ENCODE measurements at places on chromosomes 1 and 21. TPM values are rescaled to one million over a fixed set of nuclear protein-coding genes. Genes with fewer than 3 reads are reported as not detected.

The CA6 gene
- not detected for total RNA-seq

The SPRR2E gene
- total RNA-seq = not detected

The AIRE gene
- total RNA-seq = not detected

The ZMYND12 gene
- not detected for total RNA-seq

The IL19 gene
- total RNA-seq = not detected

The LAMC2 gene
- 2.3 TPM for total RNA-seq

The PTCH2 gene
- under 0.01 TPM for total RNA-seq

The PRDM16 gene
- total RNA-seq = not detected

The PLPP3 gene
- 46.4 TPM for total RNA-seq

The MAP10 gene
- total RNA-seq = 1.1 TPM

DNA sequence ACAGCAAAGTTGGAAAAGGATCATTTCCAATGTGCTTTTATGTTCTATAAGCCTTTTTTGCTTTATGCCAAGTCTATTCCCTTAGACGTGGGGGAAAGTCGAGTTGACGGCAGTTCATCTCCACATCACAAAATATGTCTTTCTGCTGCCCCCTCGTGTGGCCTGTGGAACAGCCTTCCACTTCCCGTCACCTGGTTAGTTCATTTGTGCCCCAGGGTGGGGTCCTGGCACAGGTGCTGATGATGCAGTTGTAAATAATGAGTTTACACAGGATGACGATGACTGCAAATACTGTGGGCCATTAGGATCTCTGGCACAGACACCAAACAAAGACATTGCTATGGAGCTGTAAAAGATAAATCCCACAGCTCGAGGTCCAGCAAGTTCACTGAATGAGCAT is 10.0 kb upstream of the OTUD3 start:
- no peak for DNase-seq

GRCh38 chr1:183909672-183910071 is 104.8 kb downstream of the RGL1 start:
- DNase-seq = no peak

DNA sequence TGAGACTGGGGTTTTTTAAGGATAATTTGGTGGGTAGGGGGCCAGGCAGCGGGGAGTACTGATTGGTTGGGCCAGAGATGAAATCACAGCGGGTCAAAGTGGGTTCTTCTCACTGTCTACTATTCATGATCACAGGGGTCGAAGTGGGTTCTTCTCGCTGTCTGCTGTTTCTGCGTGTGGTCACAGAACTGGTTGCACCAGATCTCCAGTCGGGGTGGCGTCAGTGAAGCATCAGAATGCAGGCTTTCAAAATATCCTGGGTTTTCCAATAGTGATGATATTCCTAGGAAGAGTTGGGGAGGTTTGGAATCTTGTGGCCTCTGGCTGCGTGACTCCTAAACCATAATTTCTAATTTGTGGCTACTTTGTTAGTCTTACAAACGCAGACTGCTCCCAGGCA is 45.1 kb downstream of the TRPM2 start:
- no peak for DNase-seq

- no peak for DNase-seq
Observed at GRCh38 chr1:10778640-10779039, 17.8 kb downstream of the CASZ1 start.

DNA sequence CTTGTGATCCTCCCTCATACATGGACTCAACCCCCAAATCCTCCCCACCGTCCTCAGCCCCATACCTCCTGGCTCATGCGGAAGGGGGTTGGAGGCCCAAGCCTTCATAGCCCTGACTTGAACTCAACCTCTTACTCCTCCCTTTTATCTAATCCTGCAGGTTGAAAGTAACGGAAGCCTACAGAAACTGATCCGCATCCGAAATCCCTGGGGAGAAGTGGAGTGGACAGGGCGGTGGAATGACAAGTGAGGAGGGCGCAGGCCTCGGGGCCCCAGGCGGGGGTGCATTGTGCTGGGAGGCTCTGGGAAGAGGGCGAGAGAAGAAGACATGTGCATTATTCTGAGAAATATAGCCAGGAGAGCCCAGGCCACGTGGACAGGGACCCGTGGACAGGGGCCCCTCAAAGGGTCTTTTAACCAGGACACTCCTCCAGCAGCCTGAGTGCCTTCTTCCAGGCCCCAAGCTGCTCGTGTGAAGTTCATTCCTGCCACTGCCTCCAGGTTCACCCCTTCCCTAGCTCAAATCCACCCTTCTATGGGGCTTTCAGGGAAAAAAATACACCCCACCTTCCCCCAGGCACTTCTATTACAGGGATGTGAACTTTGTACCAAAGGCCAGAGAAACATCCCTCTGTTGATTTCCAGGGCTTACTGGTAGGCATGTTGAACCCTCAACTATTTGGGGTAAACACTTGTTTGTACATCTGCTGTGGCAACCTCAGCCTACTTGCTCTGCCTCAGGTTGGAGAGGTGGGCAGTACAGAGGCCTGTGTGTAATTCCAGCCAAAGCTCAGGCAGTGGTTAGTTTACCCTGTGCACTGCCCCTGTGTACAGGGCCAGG is 38.6 kb downstream of the CAPN2 start:
- no peak for DNase-seq

DNA sequence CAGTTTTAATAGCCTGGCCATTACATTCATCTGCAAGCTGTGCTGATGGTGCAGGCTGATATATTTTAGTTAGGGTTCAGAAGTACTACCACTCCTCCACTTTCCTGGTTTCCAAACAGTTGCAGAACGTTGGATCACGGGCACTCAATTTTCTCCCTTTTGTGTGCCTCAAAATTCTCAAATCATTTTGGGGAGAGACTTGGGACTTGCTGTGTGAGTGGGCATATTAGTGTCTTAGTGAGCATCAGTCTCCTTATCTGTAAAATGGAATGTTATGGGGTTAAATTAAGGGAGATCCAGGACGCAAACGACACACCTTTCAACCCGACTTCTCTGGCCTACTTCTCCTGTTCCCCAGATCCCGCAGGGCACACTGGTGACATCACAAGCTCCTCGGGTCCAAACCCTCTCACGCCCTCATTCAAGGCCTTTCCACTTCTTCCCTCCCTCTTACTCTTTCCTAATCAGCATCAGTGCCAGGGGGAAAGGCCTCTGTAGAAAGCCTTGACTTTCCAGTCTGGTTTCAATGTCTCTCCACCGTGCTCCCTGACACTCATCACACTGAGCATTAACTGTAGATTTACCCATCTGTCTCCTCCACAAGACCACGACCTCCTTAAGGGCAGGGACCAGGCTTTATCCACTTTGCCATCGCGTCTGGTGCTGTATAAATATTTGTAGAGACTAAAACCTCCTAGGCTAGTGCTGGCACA is 1.2 kb downstream of the PIGP start:
- DNase-seq = peak; percentile 77

GRCh38 chr1:64851664-64852063 is 106.8 kb downstream of the RAVER2 start:
- DNase-seq = no peak

DNA sequence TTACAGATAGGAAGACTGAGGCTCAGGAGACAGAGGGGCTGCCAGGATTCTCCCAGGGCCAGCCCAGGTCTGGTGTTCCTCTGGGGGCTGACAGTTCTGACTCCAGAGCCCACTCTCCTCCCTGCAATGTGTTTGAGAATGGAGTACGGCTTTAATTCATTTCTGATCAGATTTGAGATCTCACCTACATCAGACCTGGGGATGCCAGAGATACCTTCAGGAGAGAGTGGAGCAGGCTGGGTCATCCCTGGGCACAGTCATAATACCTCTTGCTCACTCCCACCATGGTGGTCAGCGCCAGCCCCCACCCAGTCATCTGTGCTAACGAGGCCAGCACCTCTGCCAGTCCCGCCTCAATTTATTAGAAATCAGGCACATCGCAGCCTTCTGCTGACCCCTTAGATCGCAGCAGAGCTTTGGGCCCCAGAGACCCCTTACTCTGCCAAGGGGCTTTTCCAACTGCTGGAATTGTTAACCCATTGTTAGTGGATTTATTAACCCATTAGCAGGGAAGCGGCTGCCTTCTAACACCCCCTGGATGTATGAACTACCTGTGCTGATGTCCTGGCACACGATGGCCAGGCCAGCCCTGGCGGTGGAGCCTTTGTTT is 352.1 kb downstream of the MATN1 start:
- no peak for DNase-seq

DNA sequence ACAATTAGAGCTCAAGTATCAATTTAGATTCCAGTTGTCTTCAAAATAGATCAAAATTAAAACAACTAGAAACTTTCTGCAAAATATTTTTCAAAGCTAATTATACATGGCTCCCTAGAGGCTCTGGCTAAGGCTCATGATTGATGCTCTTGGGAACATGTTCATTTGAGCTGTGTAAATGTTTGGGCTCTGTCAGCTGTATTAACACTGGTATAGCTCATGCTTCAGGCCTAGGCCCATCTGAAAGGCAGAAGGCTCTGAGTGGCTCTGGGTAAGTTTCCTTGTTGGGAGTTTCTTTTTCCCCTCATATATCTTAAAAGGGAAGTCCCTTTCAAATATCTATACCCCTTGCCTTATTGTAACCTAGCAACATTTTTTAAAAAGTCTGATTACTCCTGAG is 81.3 kb downstream of the UROD start:
- DNase-seq = no peak

DNA sequence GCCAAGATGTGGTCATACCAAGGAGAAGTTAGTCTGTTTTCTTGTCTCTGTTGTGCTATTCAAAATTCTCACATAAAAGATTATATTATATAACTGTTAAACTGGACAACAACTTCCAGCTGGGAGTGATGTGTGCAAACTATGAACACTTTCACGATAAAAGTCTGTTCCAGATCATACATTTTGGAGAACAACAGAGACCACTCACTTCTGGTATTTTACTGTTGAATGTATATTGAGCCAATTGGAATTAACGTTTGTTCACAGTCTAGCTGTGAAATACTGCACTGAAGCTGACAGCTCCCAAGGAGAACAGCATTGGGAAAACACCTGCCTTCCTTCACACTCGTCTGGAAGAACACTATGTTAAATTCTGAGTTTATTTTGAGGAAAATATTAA is 860 bp upstream of the SHCBP1L start:
- DNase-seq = no peak

GRCh38 chr1:65429806-65430205 is 9.3 kb downstream of the LEPR start:
- peak; percentile 61 for DNase-seq

DNA sequence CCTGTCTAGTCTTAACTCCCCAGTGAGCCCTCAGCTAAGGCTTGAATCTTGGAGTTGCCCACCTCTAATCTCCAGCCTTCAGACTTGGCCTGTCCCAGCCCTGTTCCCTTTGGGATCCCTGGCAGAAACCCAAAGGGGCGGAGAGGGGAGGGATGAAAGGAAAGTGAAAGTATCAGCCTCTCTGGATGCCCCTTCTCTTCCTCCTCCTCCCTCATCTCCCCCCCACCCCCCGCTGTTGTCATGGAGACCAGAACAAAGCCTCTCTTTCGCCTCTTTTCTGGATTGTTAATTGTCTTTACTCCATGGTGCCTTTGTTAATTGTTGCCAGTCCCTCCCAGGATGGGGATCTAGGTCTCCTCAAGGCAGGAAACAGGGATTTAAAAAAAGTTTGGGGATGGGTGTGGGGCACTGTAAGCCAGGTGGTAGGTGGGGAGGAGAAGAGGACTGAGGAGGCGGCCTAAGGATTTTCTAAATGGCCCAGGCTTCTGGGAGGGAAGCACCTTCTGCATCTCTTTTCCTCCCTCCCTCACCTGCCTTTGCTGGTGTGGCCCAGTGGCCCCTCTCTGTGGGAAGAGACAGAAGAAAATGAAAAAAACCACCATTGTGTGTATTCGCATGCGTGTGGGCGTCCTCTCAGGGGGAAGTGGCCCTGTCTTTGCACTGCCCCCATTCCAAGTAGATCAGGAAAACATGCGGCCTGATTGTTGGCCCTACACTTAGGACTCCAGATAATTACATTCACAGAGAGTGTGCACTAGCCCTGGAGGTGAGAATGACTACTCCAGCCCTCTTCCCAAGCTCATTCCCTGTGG is 7.5 kb upstream of the SOX13 start:
- DNase-seq = peak; percentile 12

DNA sequence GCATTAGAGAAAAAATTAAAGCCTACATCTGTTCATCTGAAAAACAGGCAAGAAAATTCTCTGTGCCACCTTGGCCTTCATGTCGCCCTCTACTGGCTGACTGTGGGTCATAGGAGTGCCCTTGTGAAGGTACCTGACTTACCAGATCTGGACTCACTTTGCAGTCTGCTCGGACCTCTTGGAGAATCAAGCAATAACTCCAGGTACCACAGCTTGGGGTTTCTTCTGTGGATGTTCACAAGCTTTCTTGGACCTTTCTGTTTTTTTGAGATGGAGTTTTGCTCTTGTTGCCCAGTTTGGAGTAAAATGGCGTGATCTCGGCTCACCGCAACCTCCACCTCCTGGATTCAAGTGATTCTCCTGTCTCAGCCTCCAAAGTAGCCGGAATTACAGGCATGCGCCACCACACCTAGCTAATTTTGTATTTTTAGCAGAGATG is 2.4 kb upstream of the PRAMEF18 start:
- DNase-seq = no peak

DNA sequence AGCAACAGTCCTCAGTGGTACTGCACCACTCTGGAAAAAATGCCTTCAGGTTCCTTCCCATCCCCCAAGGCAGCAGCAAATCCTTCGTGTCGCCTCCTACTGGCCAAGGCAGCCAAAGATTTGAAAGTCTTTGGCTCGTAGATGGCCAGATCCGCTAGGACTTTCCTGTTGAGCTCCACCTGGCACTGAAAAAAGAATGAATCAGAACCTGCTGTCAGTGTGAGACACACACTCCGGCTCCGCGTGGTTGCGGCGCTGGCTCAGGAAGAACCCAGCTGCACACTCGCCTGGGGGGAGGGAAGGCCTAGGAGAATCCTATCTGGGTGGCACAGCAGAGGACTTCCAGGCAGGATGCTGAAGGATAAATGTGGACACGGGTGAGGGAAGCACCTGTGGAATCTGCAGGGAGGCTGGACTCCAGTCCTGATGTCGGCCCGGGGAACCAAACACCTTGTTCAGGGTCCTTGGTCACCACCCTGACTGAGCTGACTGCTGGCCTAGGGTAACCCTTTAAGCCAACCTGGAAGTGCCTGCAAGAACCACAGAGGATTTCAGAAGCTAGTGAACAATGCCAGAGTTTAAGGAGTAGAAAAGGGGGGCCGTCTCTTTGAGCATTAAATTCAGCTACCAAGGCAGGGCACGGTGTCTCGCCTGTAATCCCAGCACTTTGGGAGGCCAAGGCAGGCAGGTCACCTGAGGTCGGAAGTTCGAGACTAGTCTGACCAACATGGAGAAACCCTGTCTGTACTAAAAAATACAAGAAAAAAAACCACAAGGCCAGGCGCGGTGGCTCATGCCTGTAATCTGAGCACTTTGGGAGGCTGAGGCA is 3.2 kb upstream of the CCNL2 start:
- peak; percentile 60 for DNase-seq

All from IMR-90 (cell line).